Activated T-cell treated with anti-CD3 and anti-CD28 coated beads for 1 hour (primary cell): ENCODE measurements at places on chromosomes 1 and 21.

DNA sequence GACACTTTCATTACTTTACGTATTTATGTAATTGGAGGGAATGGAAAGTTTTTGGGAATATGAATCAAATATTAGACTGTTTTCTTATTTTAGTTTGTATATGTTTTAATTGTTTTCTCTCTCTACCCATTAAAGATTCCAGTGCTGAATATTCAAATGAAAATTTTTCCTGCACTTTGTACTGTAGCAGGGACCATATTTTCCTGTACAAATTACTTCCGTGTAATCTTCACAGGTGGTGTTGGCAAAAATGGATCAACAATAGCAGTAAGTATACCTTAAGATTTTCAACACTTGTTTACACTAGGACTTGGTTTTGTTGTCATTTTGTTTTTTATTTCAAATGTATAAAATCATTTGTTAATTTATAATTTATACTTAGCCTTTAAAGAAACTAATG is 18.4 kb downstream of the DENND2D start:
- DNase-seq = no peak

DNA sequence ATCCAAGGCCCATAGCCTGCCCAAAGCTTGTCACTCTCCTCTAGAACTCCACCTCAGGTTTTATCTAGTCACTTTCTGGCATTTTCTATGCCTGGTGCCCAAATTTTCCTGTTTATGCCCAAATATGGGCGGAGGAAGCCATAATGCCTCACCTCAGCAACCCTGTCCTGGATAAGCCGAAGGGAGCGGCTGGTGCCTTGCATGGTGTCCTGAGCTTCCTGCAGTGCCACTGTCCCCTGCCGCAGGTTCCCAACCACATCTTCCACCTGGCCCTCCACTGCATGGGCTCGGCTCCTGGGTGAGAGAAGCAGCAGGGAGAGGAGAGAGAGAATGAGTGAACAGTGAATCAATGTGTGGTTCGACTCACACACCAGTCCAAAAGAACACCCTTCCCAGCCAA is 34.2 kb downstream of the CAMK1G start:
- DNase-seq = no peak

GRCh38 chr1:21510113-21510493 is 880 bp downstream of the ALPL start:
- no peak for DNase-seq

DNA sequence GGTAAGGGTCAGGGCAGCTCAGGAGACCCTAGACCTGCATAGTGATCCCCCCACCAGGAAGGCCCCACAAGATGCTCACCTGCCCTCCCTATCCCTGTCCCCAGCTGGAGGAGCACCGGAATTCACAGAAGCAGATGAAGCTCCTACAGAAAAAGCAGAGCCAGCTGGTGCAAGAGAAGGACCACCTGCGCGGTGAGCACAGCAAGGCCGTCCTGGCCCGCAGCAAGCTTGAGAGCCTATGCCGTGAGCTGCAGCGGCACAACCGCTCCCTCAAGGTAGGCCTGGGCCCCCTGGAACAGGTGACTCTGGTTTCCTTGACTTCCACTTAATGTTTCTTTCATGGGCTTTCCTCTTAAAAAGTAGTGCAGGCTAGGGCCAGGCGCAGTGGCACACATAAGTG is 8.4 kb downstream of the TXLNA start:
- no peak for DNase-seq

DNA sequence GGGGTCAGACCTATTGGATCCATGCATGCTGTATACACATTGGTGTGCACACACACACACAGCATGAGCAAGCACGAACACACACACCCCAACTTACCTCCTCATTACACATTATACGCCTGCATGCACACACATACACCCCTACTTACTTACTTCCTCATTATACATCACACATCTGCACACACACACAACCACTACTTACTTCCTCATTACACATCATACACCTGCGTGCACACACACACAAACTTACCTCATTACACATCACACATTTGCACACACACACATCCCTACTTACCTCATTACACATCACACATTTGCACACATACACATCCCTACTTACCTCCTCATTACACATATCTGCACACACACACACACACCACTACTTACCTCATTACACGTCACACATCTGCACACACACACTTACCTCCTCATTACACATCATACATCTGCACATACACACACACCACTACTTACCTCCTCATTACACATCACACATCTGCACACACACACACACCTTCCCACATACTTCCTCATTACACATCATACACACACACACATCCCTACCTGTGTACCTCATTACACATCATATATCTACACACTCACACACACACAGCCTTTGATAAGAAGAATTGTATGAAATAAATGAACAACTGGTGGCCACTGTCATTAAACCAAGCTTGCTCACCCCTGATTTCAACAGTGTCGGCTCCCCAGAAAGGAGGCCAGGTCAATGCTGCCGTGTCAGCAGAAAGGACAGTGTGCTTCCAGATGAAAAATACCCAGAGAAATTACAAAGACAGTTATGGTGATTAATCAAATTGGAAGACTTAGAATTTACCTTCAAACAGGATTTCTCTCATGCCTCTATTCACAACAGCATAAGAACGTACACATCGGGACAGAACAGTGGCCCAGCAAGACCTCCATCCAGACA is 117.8 kb downstream of the SETD4 start:
- DNase-seq = no peak
